RWPE2 (cell line): ENCODE measurements at places on chromosomes 12 and 14.

- H3K27me3 ChIP-seq = no peaks in the 10 kb centered on the region
- H3K4me3 ChIP-seq = no peak overlapping the region
- no peak for DNase-seq
- no peaks in the 10 kb centered on the region for H3K36me3 ChIP-seq
- H3K4me1 ChIP-seq = peaks cover 49% of the 10 kb centered on the region
- peak overlapping the region; percentile 99 for H3K27ac ChIP-seq
These were observed 84.7 kb downstream of the SAMD4A start for GRCh38 chr14:54651649-54652048.

GRCh38 chr12:81958406-81958805 lies 199.3 kb upstream of the PPFIA2 start:
- no peaks in the 10 kb centered on the region for H3K4me1 ChIP-seq
- no peak for DNase-seq
- no peaks in the 10 kb centered on the region for H3K36me3 ChIP-seq
- H3K27me3 ChIP-seq = no peaks in the 10 kb centered on the region

GRCh38 chr12:18332173-18332572 lies 70.9 kb downstream of the PIK3C2G start:
- no peaks in the 10 kb centered on the region for H3K27me3 ChIP-seq
- H3K4me1 ChIP-seq = no peaks in the 10 kb centered on the region

GRCh38 chr14:94364964-94365363 lies 23.4 kb downstream of the SERPINA1 start:
- peak; percentile 16 for DNase-seq
- H3K4me1 ChIP-seq = peaks cover 4% of the 10 kb centered on the region
- no peaks in the 10 kb centered on the region for H3K27me3 ChIP-seq
- H3K27ac ChIP-seq = no peak overlapping the region
- H3K4me3 ChIP-seq = no peak overlapping the region
- H3K36me3 ChIP-seq = no peaks in the 10 kb centered on the region

DNA sequence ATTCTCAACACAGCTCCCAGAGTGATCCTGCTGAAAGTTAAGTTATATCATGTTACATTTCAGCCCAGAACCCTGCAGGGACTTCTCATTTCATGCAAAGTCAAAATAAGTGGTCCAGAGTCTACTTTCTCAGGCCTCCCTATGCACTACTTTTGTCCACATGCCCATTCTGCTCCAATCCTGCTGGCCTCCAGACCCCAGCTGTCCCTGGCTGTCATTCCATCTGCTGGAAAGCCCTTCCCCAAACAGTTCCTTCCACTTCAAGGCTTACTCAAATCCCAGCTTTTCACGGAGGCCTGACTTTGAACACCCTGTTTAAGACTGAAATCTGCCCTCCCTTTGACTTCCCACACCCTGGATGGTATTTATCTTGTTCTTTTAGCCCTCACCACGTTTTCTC lies 109.8 kb upstream of the DNM1L start:
- DNase-seq = no peak
- H3K36me3 ChIP-seq = peaks cover 13% of the 10 kb centered on the region; the same call in 1 of the 2 replicates
- peak overlapping the region; percentile 87 for H3K27ac ChIP-seq
- H3K4me1 ChIP-seq = peaks cover 34% of the 10 kb centered on the region
- H3K4me3 ChIP-seq = no peak overlapping the region

DNA sequence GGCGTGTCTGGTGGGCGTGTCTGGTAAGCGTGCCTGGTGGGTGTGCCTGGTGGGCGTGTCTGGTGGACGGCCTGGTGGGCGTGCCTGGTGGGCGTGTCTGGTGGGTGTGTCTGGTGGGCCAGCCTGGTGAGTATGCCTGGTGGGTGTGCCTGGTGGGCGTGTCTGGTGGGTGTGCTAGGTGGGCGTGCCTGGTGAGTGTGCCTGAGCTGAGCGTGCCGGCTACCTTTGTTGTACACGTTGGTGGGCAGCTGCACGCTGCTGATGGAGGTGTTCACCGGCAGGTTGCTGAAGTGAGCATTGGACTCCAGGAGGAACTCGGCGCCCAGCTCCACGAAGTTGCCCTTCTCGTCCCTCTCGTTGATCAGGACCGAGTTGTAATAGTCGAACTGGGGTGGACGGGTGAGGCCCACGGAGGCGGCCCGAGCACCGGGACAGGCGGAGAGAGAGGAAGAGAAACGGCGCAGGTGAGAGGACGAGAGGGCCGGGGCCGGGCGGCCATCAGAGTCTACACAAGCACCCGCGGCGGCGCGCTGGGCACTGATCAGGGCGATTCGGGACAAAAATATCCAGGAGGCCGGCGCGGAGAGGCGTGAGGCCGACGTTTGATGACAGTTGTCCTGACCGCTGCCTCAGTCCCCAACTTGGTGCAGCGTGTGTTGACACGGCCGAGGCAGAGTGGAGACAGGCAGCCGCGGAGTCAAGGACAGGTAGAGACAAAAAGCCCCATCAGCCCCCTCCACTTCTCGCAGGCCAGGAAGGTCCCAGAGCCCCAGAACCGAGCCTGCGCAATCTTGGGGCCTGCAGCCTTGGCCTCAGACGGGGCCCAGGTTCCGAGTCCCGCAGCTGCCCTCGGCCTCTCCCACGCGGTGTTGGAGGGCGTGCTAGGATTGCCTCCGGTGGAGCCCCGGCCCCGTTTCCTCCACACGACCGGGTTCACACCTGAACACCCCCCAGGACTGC lies 10.5 kb downstream of the CACNA2D4 start:
- no peaks in the 10 kb centered on the region for H3K4me1 ChIP-seq
- no peak overlapping the region for H3K4me3 ChIP-seq
- no peaks in the 10 kb centered on the region for H3K36me3 ChIP-seq
